ENCODE measurements at places on chromosomes 2 and 18.

DNA sequence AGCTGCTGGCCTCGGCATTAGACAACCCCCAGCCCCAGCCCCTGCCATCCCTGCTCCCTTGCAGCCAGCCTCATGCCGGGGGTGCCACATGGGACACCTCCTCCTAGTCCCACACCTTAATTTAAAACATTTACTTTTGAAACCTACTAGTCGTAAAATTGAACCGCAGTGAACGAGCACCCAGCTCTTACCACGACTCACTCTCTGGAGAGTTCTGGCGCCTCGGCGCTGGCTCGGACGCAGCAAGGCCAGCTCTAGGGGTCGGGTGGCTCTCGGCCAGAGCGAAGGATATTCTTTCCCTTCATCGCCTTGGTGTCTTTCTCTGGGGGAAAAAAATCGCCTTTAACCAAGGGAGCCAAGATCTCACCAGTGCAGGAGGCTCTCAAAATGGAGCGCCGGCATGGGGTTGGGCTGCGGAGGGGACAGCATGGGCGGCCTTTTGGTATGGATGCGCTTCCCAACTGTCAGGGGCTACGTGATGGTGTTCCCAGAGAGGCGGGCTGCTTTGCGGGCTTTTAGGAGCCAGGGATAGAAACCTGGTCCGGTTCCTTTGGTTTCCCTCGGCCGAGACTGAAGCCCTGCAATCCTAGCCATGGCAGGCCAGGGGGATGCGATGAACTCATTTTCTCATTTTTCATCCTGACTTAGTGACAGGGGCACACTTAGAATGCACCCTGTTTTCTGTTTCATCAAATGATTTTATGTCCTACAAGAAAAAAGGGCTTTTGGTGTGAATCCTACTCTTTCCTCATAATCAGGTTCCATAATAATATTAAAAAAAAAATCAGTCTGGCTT, 2.0 kb downstream of the HPCAL1 start:
- DNase-seq: no peak

GRCh38 chr2:46779447-46779941, 136.1 kb downstream of the MCFD2 start:
- DNase-seq: no peak

- DNase-seq: no peak
These were observed 173.3 kb upstream of the MGAT5 start for GRCh38 chr2:134080386-134081089.

GRCh38 chr2:32009516-32010256, 1.1 kb downstream of the MEMO1 start:
- DNase-seq: no peak

- no peak for DNase-seq
These were observed 184.8 kb downstream of the DIS3L2 start for GRCh38 chr2:232146294-232146693.

- no peak for DNase-seq
These were observed 382.0 kb downstream of the RAD51AP2 start for GRCh38 chr2:17136231-17136630.

- no peak for DNase-seq
These were observed 108.3 kb upstream of the LRATD1 start for GRCh38 chr2:14524041-14524802.

DNA sequence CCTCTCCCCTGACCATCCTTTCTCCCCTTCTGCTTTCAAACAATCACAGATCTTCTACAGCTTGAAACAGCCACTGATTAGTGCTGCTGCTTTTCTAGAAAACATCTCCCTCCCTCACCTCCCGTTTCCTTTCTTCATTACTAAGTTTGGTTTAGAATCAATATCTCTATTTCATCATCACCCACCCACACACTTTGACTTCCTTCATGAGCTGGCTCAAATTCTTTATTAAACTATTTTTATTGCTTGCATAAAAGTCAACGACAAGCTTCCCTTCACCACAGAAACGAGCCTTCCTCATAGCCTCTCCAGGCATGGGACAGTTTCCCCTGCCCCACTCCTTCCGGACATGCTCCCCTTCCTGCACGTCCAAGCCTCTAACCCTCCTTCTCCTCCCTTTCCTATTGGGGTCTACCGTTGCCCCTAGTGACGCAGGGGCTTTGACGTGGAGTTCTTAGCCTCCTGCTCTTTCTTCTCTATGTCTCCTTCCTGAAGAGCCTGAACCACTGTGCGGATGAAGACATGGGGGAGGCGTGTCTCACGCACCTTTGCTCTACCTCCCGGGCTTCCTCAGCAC, 172.0 kb downstream of the AFF3 start:
- DNase-seq: no peak

DNA sequence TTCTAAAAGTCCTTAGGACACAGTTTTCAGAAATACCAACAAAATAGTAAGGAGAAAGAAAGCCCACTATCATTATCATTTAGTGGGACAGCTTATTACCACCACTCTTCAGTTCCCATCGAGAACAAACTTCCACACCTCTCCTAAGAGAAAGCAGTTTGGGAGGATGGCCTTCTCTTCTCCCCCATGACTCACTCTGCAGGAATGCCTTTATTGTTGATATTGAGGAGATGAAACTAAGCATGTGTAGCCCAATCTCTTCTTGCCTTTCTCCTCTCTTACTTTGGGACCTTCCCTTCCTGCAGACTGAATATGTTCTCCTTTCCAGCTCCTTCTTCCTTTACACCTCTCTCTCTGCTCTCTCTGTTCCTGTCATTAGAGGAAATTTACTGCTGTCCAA, 30.0 kb upstream of the ERMN start:
- DNase-seq: no peak

DNA sequence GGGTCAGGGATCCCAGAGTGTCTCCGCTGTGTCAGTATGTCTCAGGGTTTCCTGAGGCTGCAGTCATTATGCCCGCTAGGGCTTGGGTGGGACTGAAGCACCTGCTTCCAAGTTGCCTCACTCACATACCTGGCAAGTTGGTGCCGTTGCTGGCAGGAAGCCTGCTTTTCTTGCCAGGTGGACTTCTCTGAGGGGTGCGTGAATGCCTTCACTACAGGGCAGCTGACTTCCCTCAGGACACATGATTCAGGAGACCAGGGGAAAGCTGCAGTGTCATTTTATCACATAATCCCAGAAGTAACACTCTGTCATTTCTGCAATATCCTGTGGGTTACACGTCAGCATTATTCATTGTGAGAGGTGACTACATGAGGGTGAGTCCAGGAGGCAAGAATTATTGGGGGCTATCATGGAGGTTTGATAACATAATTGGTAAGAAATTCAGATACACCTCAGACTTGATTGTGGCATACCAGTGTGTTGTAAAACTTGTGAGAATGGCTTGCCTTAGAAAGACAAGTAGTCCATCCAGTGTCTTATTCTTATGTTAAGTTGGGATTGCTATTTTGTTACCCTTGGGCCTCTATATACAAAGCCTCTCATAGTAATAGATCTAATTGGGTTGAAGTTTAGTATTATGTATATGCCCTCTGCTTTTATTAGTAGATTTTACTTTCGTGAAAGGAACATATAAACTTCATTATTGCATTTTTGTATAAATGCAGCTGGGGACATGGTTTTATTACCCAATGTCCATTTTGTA, 44.1 kb downstream of the NEDD4L start:
- no peak for DNase-seq

DNA sequence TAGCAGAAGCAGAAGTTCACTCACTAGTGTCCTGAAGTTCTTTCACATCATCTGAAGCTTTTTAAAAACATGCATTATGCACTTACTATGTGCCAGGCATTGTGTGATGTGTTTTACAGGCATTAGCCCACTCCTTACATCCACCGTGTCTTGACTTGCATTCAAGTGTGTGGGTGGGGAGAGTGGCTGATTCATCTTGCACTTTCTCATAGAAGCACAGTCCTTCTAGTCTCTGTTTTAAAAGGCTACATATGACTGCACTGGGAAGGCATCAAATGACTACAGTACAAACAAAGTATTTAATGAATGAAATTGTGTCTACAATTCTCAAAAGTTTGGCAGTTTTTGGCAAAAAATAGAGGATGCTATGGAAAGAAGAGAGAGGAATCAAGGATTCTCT, 21.6 kb upstream of the DSC3 start:
- no peak for DNase-seq

GRCh38 chr2:98476192-98476868, 31.7 kb downstream of the INPP4A start:
- DNase-seq: no peak

GRCh38 chr2:115796078-115796477, 1353.6 kb downstream of the DPP10 start:
- DNase-seq: no peak

DNA sequence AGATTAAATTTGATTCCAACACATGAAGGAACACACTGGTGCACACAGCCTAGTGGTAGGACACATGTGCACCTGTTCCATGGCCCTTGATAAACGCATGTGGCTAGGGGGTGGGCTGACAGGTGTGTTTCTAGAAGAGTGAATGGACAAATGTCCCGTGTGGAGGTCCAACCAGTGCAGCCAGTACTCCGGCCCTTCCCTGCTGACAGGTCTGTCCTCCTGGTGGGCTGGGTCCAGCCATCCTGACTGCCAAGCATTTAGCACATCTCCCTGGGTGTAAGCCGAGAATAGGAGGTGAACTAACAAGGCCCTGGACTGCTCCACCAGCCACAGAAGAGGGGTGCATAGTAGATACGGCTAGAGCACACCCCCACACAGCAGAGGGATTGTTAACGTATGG, 258.7 kb upstream of the RAB6C start:
- DNase-seq: no peak

- no peak for DNase-seq
These were observed 2.4 kb downstream of the FBXO11 start for GRCh38 chr2:47903781-47904490.

GRCh38 chr18:69032009-69032408, 234.1 kb downstream of the CCDC102B start:
- no peak for DNase-seq

DNA sequence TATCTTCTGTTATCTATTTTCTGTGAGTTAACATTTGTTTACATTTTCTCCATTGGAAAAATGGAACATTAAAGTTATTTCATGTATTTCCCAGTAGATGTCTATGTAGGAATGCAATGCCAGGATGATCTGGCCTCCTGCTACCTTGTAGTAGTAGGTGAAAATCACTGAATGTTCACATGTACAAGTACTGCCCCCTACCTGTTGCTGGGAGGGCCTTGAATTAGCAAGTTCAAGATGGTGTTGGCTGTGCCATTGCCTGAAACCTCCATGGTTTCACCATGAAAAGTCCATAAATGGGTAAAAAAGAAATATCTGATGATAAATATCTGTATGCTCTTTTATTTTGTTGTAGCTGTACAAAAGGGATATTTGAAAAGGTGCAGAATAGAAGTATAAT, 30.7 kb downstream of the XRCC5 start:
- DNase-seq: no peak

DNA sequence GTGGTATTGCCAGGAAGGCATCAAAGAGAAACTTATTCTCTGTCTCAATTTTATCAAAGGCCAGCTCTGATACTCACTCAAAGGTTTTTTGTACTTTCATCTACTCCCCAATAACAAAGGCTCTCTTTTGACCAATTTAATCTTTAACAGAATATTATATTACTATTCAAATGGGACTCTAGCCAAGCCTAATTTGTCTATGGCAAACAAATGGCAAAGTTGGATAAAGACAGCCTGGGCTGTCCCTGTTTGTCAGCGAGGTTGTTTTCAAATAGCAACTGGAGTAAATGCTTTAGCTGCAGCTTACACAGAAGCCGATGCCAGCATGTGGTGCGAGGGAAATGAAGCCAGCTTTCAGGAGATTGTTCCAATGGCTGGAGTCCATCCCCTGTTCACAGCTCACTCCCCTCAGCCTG, 80.1 kb upstream of the CTNNA2 start:
- DNase-seq: no peak

DNA sequence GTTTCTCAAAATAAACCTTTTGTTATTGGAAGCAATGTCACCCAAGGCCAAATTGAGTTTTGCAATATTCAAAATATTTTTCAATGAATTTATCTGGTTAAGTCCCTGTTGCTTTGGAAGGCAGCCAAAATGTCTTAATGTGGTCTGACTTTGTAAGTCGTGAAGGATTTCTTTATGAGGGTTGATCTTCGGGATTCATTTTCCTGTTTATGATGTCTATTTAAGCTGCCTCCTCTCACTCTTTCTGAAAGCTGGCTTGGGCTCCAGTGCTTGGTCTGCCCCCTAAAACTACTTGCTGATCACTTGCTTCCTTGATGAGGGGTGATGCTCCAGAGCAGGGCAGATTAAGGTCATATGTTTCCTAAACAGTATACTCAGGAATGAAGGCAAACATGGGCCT, 141.1 kb downstream of the ANTXR1 start:
- DNase-seq: peak; percentile 68

- no peak for DNase-seq
These were observed 457.0 kb upstream of the HNRNPA3 start for GRCh38 chr2:176755537-176756135.

- no peak for DNase-seq
These were observed 9.8 kb downstream of the ARHGAP25 start for GRCh38 chr2:68744366-68744912.

GRCh38 chr2:227351639-227352038, 26.6 kb downstream of the MFF start:
- DNase-seq: no peak

GRCh38 chr2:85718009-85718391, 23.8 kb downstream of the GNLY start:
- DNase-seq: no peak

DNA sequence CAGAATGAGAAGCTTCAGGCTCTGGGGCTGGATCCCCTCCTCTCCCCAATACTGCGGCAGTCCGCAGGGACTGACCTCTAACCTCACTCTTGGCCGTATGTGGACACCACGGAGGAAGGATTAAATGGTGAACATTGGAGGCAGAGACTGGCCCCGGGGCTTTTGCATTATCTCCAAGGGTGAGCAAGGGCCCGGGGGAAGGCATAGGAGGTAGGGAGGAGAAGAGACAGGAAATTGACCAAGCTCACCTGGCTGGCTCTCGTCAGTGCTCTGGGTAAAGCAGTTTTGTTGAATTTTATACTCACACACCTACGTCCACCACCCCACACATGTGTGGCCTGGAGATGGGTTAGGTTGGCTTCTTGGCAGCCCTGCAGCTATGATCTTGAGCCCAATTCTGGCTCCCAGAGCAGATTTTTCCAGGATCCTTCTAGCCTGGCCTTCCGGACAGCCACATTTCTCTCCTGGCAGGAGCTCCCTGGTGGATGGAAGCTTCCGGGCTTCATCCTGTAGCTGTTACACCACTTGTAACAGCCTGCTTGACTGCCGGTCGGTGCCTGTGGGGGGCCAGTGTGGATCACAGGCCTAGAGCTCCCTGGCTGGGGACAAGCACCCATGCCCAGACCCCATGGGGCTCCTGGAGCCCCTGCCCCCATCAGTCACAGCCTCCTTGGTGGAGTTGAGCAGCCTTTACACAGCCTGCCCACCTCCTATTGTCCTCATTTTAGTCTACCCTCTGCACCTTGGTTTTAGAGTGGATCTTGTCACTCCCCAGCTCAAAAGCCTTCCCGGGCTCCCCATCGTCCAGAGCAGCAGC, 7.6 kb downstream of the ITM2C start:
- no peak for DNase-seq

DNA sequence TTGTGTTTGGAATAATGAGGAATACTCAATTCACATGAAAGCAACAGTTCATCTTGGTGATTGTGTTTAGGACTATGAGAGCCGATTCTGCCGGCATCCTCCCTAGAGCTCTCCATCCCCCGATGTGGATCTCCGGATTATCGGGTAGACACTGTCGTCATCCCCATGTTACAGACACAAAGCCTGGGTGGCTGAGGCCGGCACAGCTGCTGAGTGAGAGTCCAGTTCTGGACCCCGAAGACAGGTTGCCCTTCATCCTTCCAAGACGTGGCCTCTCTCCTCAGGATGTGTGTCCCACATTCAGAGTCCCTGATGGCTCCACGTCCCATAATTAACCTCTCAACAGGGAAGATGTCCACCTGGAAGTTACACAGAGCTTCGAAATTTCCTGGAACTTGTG, 129.3 kb downstream of the HDAC4 start:
- no peak for DNase-seq
